ENCODE measurements at places on chromosomes 2 and 18. TPM values are rescaled to one million over a fixed set of nuclear protein-coding genes. Genes with fewer than 3 reads are reported as not detected.
A peak's percentile ranks its signal among the peaks of the same experiment; 100 is the strongest.

TBC1D8 gene
- polyA plus RNA-seq, result 45.3 TPM

ITGAV gene
- polyA plus RNA-seq, result 73.4 TPM

SKOR2 gene
- not detected for polyA plus RNA-seq

ANKRD30BL gene
- 0.85 TPM for polyA plus RNA-seq

PCARE gene
- polyA plus RNA-seq, result 0.43 TPM

SLC40A1 gene
- polyA plus RNA-seq, result 121 TPM

DNA sequence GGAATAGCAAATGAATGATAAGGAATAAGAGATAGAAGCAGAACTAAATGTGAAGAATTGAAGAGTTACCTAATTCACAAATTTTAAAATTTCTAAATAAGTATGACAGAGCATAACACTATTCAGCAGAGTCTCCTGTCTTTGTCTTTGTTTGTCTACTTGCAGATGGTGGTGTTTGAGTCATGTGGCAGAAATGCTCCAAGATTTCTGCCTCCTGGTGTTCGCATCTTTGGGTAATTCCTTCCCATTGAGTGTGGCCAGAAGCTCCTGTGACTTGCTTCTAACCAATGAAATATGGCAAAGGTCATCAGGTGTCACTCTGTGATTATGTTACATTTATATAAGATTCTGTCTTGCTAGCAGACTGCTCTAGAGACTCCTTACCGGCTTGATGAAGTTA, 45.6 kb upstream of the GALNT3 start:
- no peak for DNase-seq

- DNase-seq, result no peak
These were observed 39.1 kb downstream of the ROCK2 start for GRCh38 chr2:11305338-11305737.

DNA sequence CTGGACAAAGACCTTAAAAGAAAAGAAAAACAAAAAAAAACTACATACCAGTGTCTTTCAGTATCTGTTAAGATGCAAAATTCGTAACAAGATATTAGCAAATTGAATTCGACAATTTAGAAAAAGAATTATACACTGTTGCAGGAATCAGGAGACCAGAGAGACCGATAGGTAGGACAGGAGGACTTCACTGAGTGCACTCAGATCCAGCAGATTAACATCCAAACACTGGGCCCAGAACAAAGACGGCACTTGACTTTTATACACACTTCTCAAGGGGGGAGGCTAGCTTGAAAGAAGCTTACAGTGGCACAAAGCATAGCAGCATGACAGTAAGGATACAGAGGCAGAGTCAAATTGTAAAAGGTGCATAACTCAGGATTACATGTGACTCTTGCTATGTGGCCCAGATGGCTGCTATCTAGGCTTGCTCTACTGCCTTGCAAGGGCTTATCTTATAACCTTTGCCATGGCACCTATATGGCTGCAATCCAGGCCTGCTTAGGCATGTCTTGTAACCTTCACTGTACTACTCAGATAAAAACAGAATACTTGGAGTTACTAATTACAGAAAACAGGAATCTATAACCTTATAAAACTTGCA, 507.3 kb upstream of the LRRTM4 start:
- DNase-seq, result no peak

DNA sequence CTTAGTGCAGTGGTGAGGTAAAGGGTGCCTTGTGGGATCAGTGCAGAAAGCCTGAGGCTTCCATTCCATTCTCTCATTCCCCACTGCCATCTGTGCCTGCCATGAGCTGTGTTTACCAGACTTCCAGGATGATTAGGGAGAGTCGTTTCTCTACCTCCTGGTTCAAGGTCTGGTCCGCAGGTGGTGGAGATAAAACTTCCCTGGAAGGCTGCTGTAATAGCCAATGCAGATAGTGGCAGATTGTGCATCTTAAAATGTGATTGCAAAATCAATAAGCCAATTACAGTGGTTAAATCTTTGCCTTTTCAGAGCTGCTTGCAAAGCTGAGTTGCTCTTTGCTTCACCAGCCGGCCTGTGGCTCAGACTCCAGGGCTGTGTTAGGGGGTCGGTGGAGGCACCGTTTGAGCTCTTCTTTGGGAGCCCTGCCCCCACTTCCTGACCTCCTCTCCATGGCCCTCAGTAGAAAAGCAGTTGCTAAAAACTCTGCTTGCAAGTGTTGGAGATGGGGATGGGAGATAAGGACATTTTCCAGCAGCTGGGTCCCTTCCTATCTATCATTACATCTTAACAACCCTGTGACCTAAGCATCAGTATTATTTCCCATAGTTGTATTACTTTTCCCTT, 95.2 kb upstream of the HS6ST1 start:
- no peak for DNase-seq

DNA sequence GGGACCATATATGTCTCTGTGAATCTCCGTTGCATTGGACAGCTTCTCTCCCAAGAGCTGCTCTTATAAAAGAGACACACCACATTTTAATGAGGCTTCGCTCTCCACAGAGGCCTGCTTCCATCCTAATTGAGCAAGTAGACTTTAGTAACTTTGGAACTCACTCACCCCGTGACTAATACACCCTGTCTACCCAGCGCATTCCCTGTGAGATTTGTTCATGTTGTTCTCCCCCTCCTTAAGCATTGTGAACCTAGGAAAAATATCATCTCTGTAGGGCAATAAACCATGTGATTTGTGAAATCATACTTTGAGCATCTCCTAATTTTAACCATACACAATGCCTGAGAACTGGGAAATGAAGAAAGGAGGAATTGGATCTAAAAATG, 56.9 kb downstream of the MCFD2 start:
- no peak for DNase-seq

DNA sequence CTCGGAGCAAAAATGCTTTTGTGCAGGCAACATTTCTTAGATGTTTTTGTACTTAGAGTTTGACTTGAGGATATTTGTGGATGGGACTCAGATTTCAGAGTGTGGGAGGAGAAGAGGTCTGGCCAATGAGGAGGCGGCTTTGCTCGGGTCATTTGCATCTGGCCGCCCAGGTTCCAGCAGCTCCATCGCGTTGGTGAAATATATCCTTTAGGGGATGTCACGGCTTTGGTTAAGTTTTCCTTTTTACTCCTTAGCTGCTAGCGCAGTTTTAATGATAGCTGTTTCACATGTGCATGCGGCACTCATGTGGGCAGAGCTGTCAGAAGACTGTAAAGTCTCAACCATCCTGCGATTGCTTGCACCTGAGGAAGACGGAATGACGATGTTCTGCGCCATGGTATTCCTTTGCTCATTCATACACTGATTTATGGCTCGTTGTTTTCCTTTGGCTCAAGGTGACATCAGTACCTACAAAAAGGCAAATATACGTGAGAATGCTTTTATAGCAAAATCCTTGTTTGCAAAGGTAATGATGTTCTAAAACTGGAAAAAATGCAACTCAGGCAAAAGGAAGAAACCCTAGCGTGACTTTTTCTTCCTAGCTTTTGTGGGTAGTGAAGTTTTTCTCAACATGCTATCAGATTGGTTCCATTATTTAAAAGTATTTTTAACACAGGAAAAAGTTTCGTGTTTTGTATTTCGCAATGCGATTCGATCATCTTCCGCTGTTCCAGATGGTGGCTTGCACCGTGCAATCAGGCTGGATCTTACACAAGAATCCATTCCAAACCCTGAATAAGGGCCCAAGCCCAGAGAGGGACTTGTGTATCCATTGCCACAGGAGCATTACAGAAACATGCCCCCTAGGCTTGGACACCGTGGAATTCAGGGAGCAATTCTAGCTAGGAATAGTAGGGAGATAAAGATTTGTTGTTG, 70.5 kb upstream of the ZNF516 start:
- DNase-seq, result peak; percentile 92

DNA sequence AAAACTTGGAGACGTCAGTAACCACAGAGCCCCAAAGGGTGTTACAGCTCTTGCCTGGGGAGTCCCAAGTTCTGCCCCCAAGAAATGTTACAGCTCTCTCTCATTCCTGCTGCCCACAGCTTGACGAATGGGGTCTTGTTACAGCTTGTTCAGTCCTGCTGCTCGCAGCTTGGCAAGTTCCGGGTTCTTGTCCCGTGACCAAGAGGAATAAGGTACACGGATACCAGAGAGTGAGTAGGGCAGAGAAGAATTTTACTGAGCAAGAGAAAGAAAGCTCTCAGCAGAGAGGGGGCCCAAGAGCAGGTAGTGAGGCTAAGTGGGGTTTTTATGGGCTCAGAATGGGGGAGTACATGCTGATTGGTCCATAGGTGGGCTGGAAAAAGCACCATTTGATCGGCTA, 27.2 kb downstream of the SLC39A6 start:
- no peak for DNase-seq

GRCh38 chr2:221073326-221074049, 498.6 kb downstream of the EPHA4 start:
- no peak for DNase-seq

DNA sequence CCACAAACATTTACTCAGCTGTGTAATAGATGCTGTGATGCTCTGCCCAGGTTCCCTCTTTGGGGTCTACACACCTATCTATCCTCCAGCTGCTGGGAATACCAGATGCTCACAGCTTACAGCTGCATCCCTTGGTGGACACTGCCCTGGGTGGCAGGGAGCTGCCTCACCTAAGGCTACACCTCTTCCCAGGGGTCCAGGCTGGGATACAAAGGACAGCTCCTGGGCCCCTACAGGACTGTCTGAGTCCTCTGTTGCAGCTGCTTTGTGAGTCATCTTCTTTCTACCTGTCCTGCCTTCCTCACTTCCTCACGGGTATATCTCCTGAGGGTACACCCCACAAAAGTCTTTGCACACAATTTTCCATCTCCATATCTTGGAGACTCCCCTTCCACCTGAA, 27.6 kb downstream of the THNSL2 start:
- no peak for DNase-seq

- no peak for DNase-seq
These were observed 481.1 kb downstream of the CBLN2 start for GRCh38 chr18:72063001-72063400.

DNA sequence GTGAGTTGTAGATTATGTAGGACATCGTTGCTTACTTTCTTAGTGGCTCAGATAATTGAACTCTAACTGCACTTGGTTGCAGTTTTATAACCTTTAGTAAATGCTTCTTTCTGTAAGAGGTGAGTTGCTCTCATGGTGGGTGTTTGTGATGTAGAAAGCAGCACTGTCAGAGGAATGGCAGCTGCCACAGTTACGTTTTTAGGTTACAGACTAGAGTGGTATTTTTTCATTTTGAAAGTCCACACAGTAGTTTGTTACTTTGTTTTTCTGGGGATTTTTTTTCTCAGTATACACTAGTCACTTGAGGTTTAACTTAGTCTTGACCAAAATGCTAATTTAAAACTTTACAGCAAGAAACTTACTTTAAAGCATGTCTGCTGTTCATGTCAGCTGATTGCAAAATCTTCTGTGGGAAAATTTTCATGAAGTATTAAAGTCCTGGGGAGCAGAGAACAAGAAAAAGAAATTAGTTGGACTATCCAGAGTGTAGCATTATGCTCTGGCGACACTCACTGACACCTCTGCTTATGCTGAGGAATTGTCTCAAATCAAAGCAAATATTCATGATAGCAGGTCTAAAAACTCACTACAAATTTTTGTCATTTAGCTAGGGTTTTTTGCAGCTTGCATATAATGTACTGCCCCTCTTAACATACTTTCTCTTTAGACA, 14.8 kb downstream of the AFTPH start:
- DNase-seq, result no peak

GRCh38 chr18:38571651-38572050, 1006.1 kb upstream of the CELF4 start:
- no peak for DNase-seq

DNA sequence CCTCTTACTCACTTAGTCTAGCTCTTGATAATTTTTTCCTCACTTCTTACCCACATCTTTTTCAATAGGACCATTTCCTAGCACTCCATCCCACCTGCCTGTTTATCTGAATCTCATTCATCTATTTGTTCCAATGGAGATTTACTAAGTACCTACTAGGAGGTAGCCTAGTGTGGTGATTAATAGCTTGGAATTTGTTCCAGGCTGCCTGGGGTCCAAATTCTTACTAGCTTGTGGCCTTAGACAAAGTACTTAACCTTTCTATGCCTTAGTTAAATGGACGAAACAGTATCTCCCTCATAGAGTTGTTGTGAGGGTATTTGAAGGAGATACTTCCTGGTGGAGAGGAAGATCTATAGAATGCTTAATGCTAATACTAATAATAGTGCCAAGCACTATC, 42.9 kb upstream of the SERTAD2 start:
- DNase-seq, result no peak
